Chondrocyte (in vitro differentiated cells): ENCODE measurements at places on chromosomes 12 and 14. TPM values are rescaled to one million over a fixed set of nuclear protein-coding genes. Genes with fewer than 3 reads are reported as not detected.

The CCND2 gene
- total RNA-seq: 128 to 158 TPM (median 129 TPM) in 3 replicates

The ANO2 gene
- total RNA-seq: 0.44 to 0.73 TPM (median 0.47 TPM) in 3 replicates

The M6PR gene
- 90.1 to 103 TPM (median 96.1 TPM) in 3 replicates for total RNA-seq

The DRAM1 gene
- total RNA-seq: 7.0 to 11.6 TPM (median 9.3 TPM) in 3 replicates

The ESPL1 gene
- total RNA-seq: 4.0 to 5.5 TPM (median 4.8 TPM) in 3 replicates

The FLVCR2 gene
- 1.4 to 1.7 TPM (median 1.7 TPM) in 3 replicates for total RNA-seq

The LTB4R2 gene
- 8.8 to 18.4 TPM (median 9.1 TPM) in 3 replicates for total RNA-seq

The IRAK3 gene
- 0.97 to 2.0 TPM (median 1.9 TPM) in 3 replicates for total RNA-seq

The ZNF891 gene
- total RNA-seq: 1.0 to 1.8 TPM (median 1.3 TPM) in 3 replicates

The SLC41A2 gene
- 46.0 to 54.6 TPM (median 46.8 TPM) in 3 replicates for total RNA-seq

DNA sequence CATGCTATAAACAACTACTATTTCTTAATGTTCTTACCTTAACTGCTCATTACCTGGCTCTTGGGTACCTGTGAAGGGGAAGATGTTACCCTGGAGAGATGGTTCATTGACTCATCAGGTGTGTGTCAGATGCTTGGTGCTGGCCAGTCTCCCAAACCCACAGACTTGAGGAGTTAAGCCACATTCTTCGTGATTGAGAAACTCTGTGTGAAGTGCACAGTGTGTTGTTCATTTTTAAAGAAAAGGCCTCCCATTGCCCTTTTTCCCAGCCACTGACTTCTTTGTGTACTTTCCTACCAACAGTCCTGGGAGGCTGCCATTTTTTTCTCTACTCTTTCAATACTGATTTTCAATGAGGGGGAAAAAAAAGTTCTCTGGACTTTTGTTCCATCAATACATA, 3.2 kb downstream of the MGST1 start:
- no peaks in the 10 kb centered on the region for H3K36me3 ChIP-seq
- H3K27me3 ChIP-seq: no peaks in the 10 kb centered on the region
- H3K4me3 ChIP-seq: no peak overlapping the region
- peaks cover 47% of the 10 kb centered on the region for H3K4me1 ChIP-seq
- DNase-seq: no peak
- H3K27ac ChIP-seq: no peak overlapping the region

GRCh38 chr14:80315681-80316080, 104.4 kb upstream of the DIO2 start:
- no peaks in the 10 kb centered on the region for H3K27me3 ChIP-seq
- H3K36me3 ChIP-seq: peaks cover 2% of the 10 kb centered on the region
- H3K4me1 ChIP-seq: peaks cover 42% of the 10 kb centered on the region
- DNase-seq: no peak
- H3K4me3 ChIP-seq: no peak overlapping the region
- no peak overlapping the region for H3K27ac ChIP-seq

- no peak overlapping the region for H3K27ac ChIP-seq
- H3K4me1 ChIP-seq: no peaks in the 10 kb centered on the region
- no peak overlapping the region for H3K4me3 ChIP-seq
- peaks cover 20% of the 10 kb centered on the region for H3K27me3 ChIP-seq
Measured at GRCh38 chr14:63322897-63323573, 4.3 kb upstream of the GPHB5 start.

DNA sequence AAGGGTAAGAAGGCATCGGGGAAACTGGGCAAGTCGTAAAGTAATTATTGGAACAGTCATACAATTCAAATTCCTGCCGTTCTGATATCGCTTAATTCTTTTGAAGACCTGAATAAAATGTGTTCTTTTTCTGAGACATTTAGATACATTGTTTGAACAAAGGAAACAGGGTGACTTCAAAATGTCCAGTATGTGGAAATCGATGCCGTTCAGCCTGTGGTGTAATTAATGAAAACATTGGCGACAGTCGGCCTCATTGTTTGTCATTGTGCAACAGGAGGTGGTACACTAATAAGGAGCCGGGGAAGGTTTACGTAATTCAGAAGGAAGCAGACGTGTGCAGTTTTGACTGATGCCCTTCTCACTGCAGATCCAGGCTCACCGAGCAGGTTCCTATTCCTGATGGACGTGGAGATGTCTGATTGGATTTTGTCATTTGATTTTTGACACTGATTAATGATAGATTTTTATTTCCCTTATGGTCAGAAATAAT, 92.7 kb downstream of the BORCS5 start:
- H3K27me3 ChIP-seq: no peaks in the 10 kb centered on the region
- peaks cover 11% of the 10 kb centered on the region for H3K4me1 ChIP-seq
- H3K36me3 ChIP-seq: peaks cover 1% of the 10 kb centered on the region
- no peak for DNase-seq
- H3K4me3 ChIP-seq: no peak overlapping the region

DNA sequence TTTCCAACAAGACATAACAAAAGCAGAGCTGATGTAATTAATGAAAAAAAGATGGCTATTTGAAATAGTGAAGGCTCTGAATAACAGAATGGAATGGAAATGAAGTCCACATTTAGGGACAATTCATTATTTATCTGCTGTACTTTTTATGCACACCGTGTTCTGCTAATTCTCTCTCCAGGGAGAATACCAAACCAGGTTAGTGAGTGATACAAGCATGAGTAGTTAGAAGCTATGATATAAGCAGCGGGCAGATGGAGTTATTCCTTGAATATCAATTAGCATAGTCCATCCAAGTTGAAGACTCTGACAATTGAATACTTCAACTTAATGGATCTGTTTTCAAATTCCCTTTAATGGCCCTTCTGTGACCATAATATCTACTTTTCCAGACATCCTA, 162.1 kb upstream of the TMTC2 start:
- no peak overlapping the region for H3K4me3 ChIP-seq
- no peak for DNase-seq
- no peak overlapping the region for H3K27ac ChIP-seq
- no peaks in the 10 kb centered on the region for H3K4me1 ChIP-seq

- H3K4me1 ChIP-seq: peaks cover 27% of the 10 kb centered on the region
- H3K36me3 ChIP-seq: peaks cover 2% of the 10 kb centered on the region
- DNase-seq: no peak
- peaks cover 5% of the 10 kb centered on the region for H3K27me3 ChIP-seq
- H3K4me3 ChIP-seq: no peak overlapping the region
Measured at GRCh38 chr12:87923361-87923760, 105.8 kb downstream of the C12orf50 start.

DNA sequence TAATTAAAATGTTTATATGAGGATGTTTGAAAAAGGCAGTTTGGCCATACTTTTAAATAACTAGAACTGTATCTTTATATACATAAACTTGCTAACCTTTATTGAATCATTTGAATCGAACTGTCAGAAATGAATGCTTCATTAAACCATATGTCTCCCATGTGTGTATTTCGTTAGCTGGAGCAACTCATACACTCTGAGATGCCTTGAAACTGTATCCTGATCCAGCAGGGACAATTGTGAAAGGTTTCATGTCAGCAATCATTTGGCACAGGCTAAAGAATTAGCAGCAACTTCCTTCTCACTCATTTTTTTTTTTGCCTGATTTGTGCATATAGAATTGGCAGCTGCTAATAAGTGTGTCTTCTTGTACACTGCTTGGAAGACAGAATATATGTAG, 109.9 kb downstream of the NAV3 start:
- peaks cover 10% of the 10 kb centered on the region for H3K36me3 ChIP-seq
- peaks cover 61% of the 10 kb centered on the region for H3K4me1 ChIP-seq
- H3K4me3 ChIP-seq: peak overlapping the region; percentile 61
- peak overlapping the region; percentile 89 for H3K27ac ChIP-seq
- no peaks in the 10 kb centered on the region for H3K27me3 ChIP-seq
- no peak for DNase-seq

- peaks cover 41% of the 10 kb centered on the region for H3K27me3 ChIP-seq
- peak within 1 kb of the TSS; percentile 52 for H3K4me3 ChIP-seq
- H3K4me1 ChIP-seq: peaks cover 2% of the 10 kb centered on the region
- peak; percentile 80 for DNase-seq
- peaks cover 2% of the 10 kb centered on the region for H3K36me3 ChIP-seq
Measured at GRCh38 chr12:113056631-113057488, at the start of gene DTX1. Gene DTX1 (plus strand): TSS chr12:113056730. CDS start chr12:113058193, 1,463 bp downstream.

- DNase-seq: no peak
- no peak overlapping the region for H3K4me3 ChIP-seq
- no peak overlapping the region for H3K27ac ChIP-seq
- H3K27me3 ChIP-seq: peaks cover 6% of the 10 kb centered on the region
- H3K4me1 ChIP-seq: peaks cover 7% of the 10 kb centered on the region
Measured at GRCh38 chr12:110786012-110786411, 43.3 kb upstream of the PPP1CC start.

- no peak overlapping the region for H3K27ac ChIP-seq
- DNase-seq: no peak
- H3K4me3 ChIP-seq: no peak overlapping the region
- no peaks in the 10 kb centered on the region for H3K27me3 ChIP-seq
- no peaks in the 10 kb centered on the region for H3K36me3 ChIP-seq
- H3K4me1 ChIP-seq: no peaks in the 10 kb centered on the region
Measured at GRCh38 chr12:83904175-83904574, 1008.4 kb downstream of the SLC6A15 start.

DNA sequence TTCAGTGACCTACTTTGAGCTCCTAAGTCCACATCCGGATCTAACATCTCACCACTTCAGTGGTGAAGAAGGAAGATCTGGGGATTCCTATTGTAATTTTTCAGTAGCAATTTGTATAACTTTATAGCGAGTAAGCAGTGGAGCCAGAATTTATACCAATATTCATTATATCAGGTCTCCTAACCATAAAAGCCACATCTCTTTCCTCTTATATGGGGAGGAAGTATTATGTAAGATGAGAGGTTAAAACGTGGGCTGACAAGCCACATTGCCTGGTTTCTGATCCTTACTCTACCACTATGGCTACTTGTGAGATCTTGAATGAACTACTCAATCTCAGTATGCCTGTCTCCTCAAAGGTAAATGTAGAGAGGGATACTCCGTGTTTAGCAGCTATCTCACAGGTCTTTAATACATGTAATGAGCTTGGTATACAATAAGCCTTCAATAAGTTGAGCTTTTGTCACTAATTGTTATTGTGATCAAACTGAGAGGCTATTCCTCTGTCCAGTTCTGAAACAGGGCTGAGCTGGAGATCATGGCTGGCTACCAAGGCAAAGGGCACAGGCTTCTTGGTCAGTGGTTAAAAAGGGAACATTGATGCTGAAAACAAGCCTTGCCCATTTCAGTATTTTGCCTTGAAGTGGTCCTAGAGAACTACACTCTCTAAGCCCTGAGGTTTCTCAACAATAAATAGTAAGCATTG, 3.3 kb upstream of the TMEM117 start:
- H3K27ac ChIP-seq: no peak overlapping the region
- no peaks in the 10 kb centered on the region for H3K36me3 ChIP-seq
- peaks cover 25% of the 10 kb centered on the region for H3K4me1 ChIP-seq

- H3K27ac ChIP-seq: no peak overlapping the region
- DNase-seq: no peak
- no peak overlapping the region for H3K4me3 ChIP-seq
- H3K4me1 ChIP-seq: no peaks in the 10 kb centered on the region
- no peaks in the 10 kb centered on the region for H3K27me3 ChIP-seq
Measured at GRCh38 chr14:39185256-39186049, 10.4 kb downstream of the PNN start.

GRCh38 chr12:5236022-5236640, 192.5 kb downstream of the KCNA5 start:
- no peaks in the 10 kb centered on the region for H3K36me3 ChIP-seq
- DNase-seq: no peak
- H3K4me1 ChIP-seq: no peaks in the 10 kb centered on the region

- peaks cover 34% of the 10 kb centered on the region for H3K4me1 ChIP-seq
- peaks cover 22% of the 10 kb centered on the region for H3K36me3 ChIP-seq
- no peak for DNase-seq
- no peak overlapping the region for H3K27ac ChIP-seq
Measured at GRCh38 chr12:124479680-124480468, 87.5 kb downstream of the NCOR2 start.

- H3K27me3 ChIP-seq: no peaks in the 10 kb centered on the region
- H3K36me3 ChIP-seq: peaks cover 5% of the 10 kb centered on the region
- DNase-seq: no peak
- H3K4me1 ChIP-seq: peaks cover 37% of the 10 kb centered on the region
- H3K4me3 ChIP-seq: no peak overlapping the region
Measured at GRCh38 chr12:29706311-29706710, 77.4 kb downstream of the TMTC1 start.

DNA sequence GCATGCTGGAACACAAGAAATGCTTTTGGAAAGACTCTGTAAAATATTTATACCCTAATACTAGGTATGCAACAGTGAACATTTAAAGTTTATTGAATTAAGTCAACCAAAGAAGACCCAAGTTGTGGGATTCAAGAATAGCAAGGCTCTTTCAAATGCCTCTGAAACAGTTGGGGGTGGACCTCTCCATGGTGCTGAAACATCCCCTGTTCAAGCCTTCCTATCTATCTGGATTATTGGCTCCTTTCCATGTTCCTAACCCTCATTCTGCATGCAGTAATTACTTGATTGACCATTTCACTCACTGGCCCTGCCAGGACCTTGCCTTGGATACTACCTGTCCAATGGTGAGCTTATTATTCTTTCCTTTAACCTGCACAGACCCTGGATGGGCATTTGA, 349.7 kb downstream of the NRXN3 start:
- H3K4me3 ChIP-seq: no peak overlapping the region
- H3K36me3 ChIP-seq: no peaks in the 10 kb centered on the region
- H3K27ac ChIP-seq: no peak overlapping the region
- no peaks in the 10 kb centered on the region for H3K4me1 ChIP-seq
